ENCODE measurements at places on chromosomes 13 and 19.

GRCh38 chr13:73111331-73111730, 52.5 kb downstream of the KLF5 start:
- no peak for DNase-seq

GRCh38 chr19:41924151-41925145, 3.8 kb downstream of the ERFL start:
- DNase-seq = no peak

DNA sequence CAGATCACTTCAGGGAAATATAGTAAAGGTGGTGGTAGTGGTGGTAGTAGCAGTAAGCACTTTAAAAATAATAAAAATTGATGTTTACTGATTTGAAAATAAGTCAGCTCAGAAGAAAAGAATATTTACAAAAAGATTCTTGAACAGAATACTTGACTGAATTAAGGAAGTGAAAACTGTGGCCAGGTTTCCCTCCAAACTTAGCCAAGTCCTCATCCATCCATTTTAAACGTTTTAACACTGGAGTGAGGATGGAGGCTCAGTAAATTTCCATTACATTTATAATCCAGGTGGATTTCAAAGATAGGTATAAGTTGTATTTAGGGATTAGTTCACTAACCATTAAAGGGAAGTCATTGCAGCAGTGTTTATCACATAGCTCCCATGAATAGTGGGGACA, 221.5 kb downstream of the RGCC start:
- DNase-seq = no peak

DNA sequence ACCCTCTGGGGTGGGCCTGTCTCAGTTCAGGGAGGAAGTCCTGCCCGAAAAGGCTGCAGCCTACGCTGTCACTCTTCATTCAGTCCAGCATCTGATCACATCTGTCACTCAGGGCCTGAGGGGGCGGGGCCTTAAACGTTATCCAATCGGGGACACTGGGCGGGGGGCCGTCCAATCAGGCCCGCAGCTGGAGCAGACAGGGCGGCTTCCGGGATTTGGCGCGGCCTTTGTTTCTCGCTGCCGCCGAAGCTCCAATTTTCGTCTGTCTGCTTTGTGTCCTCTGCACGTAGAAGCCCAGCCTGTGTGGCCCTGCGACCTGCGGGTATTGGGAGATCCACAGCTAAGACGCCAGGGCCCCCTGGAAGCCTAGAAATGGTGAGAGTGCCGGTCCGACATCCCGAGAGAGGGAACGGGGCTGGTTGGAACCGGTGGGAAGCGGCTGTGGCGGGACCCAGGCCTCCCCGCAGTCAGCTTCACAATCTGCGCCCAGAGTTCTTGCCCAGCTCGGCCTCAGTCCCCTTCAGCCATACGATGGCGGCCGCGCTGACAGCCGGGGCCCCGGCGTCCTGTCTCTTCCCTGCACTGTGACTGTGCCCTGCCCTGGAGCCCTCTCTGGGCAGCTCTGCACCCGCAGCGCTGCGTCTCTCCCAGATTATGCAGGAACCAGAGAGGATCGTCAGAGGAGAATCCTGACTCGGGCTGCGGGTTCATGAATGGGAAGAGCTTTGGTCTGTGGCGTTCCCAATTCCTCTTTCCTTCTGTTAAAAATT, at the start of gene ZNF730:
Gene ZNF730, plus strand, starts transcription at position 224 of the 770 bp plus-strand sequence. Its CDS starts 149 bp downstream, at position 373.
- peak; percentile 18 for DNase-seq

- DNase-seq = peak; percentile 48
These were observed 42.1 kb downstream of the NAA16 start for GRCh38 chr13:41352935-41353840.

- no peak for DNase-seq
These were observed 1519.9 kb upstream of the MIR17HG start for GRCh38 chr13:89827552-89827951.

DNA sequence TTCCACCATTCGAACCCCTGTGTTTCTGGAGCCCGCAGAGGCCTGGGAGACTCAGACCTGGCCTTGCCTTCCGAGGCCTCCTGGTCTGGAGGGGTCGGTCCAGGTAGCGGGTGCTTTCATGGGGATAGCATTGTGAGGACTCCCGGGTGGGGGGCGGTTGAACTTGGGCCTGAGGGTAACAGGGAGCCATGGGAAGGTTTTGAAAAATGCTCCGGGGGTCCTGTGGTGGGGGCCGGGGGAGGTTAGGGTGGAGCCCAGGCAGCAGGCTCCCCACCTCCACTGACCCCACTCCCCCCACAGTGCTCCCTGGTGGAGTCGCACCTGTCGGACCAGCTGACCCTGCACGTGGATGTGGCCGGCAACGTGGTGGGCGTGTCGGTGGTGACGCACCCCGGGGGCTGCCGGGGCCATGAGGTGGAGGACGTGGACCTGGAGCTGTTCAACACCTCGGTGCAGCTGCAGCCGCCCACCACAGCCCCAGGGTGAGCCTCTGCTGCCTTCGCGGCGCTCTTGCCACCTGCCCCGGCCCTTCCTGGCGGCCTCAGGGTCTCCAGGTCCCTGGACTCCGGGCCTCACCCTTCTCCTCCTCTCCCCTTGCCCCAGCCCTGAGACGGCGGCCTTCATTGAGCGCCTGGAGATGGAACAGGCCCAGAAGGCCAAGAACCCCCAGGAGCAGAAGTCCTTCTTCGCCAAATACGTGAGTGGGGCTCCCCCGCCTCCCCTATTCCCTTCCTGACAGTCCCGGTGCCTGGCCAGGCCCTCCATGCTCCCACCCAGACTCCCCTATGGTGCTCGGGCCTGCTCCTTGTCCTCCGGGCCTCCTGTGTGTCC, 3.8 kb upstream of the GARIN5A start:
- no peak for DNase-seq

DNA sequence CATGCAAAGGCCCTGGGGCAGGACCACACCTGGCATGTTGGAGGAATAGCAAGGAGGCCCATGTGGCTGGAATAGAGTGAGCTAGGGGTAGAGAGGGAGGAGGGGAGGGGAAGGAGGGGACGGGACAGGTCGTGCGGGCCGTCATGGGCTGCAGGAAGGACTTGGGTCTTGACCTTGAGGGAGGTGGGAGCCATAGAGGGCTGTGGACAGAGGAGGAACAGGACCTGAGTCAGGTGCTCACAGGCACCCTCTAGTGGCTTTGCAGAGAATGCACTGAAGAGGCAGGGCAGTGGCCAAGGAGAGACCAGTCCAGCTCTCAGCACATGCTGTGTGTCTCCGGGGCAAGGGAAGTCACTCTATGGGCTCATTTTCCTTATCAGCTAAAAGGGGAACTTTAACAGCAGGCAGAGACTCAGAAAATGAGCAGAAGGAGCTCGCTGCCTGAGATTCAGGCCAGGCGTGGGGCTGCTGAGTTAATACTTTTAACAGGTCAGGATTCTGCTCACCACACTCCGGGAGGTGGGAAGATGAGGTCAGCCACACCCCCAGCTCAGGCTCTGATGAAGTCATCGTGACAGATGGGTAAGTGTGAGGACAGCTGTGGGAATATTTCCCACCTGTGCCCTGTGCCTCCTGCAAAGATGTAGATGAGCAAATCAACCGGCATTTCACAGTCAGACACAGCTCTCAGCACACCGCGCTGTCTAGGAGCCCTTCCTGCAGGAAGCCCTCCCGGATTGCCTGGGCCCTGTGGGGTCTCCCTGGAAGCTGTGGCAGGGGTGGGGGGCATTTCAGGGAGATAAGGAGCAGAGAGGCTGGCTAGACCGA, 6.0 kb upstream of the TNFAIP8L1 start:
- DNase-seq = no peak

DNA sequence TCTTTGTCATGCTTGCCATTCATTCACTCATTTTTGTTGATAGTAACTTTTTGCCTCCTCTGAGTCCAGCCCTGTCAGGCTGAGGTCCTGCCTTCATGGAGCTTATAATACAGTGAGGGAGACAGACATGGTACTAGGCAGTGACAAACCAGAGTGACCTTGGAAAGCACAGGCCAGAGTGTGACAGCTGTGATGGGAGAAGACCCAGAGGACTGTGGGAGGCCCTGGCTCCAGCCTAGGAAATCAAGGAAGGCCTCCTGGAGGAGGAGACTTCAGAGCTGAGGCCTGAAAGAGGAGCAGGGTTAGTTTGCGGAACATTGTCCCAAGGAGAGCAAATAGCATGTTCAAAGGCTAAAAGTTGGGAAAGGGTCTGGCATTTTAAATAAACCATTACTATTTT, 20.5 kb downstream of the PAK4 start:
- no peak for DNase-seq

- no peak for DNase-seq
These were observed 54.9 kb downstream of the TUBGCP3 start for GRCh38 chr13:112532837-112533745.

DNA sequence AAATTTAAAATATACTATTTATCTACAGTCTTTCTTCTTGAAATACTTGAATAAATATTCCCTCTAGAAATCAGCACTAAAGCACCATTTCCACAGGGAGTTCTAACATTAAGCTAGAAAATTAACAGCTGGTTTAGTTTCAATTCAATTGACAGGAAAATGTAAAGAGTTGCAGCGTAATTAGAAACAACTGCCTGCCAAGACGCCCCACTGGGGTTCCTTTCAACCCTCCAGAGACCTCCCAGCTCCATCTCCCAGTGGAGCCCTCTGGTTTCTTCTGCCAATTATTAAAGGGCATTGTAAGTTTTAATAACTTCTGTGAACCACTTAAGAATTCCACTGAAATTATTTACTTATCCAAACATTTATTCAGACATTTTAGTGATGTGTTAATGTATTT, 4.2 kb downstream of the GJA3 start:
- DNase-seq = no peak

DNA sequence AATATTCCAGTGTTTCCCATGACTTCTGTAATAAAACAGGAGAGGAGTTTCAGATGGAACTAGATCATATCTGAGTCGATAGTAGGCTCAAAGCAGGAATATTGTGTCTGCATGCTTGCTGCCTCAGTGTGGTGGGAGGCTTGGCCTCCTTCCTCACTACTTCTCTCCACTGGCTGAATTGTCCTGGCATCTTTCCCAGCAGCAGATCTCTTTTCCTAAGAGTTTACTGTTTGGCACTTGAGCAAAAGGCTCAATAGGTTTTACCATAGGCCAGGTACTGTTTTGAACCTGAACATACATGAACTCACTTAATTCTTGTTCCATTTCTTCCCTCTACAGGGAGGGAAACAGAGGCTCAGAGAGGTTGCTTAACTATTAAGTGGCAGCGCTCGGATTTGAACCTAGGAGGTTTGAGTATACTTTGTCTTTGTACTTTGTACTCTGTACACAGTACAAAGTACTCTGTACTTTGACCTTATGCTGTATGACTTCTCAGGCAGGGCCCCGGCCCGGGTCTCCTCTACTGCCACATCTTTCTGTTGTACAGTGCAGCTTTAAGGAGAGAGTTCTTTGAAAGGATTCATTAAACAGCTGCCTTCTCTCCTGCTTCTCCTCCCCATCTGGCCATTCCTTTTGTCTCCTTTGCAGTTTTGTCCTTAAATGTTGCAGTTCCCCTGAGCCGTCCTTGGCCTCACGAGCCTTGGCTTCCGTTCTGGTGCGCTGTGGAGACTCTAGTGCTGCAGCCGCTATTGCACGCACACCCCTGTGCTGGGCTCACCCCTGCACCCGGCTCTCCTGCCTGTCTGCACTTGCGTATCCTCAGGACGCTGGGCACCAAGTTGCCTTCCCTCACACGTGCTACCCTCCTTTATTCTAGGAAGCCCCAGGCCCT, 8.1 kb downstream of the B3GLCT start:
- no peak for DNase-seq

DNA sequence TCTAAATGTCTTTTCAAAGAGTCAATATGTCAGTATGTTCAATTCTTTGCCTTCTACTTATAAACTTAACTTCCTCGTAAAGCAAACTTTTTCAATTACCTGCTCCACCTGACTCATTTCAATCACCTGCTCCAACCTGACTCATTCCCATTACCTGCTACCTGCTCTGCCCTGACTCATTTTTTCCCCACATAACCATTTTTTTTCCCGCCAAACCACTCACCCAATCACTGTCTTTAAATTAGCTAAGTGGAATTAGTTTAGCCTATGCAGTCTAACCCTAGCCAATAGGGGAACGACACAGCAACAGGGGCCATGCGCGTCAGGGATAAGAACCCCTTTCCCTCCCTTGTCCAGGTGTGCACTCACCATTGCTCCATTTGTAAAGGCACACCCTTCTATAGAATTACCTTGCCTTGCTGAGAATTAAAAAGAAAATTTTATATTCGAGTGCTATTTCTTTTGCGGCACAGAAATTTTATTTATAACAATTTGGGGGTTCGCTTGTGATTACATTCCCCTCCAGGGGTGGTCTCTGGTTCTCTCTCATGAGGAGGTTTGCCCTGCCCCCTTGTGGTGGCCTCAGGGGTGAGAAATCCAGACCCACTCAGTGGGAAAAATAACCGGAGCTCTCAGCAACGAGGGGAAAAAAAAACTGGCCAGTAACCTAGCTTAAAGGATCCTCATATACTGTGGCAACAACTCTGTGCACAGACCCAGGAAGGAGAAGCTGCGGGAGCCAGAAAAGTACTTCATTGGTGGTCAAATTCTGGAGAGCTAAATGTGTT, 193.1 kb downstream of the ZNF486 start:
- DNase-seq = no peak

GRCh38 chr13:110208116-110208515, 98.8 kb downstream of the COL4A1 start:
- no peak for DNase-seq

DNA sequence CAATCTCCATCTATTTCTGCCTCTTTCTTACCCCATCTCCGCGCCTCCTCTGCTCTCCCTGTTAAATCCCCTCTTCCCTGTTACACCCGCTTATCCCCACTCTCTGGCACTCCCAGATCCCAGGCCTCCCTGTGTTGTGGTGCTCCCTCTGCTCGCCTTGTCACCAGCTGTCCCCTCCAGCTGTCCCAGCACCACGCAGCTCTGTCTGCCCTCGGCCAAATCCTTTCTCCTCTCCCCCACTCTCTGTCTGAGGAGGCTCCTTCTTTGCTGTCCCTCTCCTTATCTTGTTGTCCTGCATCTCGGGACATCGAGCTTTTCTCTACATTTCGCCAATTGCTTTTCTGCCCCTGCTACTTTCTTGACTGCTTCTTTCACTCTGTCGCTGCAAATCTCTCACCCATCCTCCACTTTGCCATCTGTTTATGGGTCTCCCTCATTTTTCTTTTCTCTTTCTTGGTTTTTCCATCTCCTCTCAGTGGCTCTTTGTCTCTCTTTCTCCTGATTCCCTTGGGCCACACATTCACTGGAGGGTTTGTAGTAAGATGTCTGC, 941 bp downstream of the ZNF160 start:
- DNase-seq = no peak

- DNase-seq = no peak
These were observed 114.2 kb upstream of the CLDN10 start for GRCh38 chr13:95438297-95438696.

DNA sequence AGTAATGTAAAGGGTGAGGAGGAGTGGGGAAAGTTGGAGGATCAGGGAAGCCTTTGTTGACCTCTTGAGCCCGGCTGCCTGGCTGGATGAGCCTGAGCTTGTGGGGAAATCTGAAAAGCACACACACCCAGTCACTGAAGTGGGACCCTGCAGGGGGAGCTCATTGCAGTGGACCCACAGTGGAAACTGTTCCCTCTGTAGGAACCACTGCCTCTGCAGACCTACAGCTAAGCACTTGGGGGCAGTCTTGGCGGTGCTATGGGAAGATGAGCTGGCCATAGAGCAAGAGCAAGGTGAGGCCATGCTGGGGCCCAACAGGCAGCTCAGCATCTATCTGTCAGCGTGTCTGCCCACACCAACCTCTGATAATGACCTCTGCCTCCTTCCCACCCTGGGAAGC, 294.8 kb downstream of the TSHZ3 start:
- peak; percentile 9 for DNase-seq

All from activated T-cell treated with anti-CD3 and anti-CD28 coated beads for 4 hours (primary cell).